Caki2 (cell line): ENCODE measurements at places on chromosomes 7 and 10. TPM values are rescaled to one million over a fixed set of nuclear protein-coding genes. Genes with fewer than 3 reads are reported as not detected.

Gene NFE2L3
- total RNA-seq = 88.0 and 99.4 TPM in 2 replicates

Gene SSC4D
- total RNA-seq = 1.1 and 11.0 TPM in 2 replicates

Gene FAM24B
- 0.64 and 2.5 TPM in 2 replicates for total RNA-seq

Gene NKX2-3
- 0.46 and 2.5 TPM in 2 replicates for total RNA-seq

Gene EMX2
- 3.2 TPM in 1 of 2 replicates, not detected in the other for total RNA-seq

Gene AKR1C8
- total RNA-seq = 4.3 TPM in 1 of 2 replicates, not detected in the other

Gene CARD11
- total RNA-seq = 9.7 and 10.3 TPM in 2 replicates

Gene OPN1SW
- not detected in 2 replicates for total RNA-seq

Gene LRRC17
- total RNA-seq = 1.5 TPM in 1 of 2 replicates, not detected in the other

Gene SLC18A3
- not detected in 2 replicates for total RNA-seq

Gene TACR2
- not detected in 2 replicates for total RNA-seq

Gene PDE1C
- total RNA-seq = 0.17 and 10.2 TPM in 2 replicates

Gene SCART1
- total RNA-seq = 0.27 TPM in 1 of 2 replicates, not detected in the other

Gene ANKRD61
- total RNA-seq = not detected in 2 replicates

Gene NRP1
- total RNA-seq = 18.1 and 18.4 TPM in 2 replicates

Gene PAXIP1
- 8.3 and 16.0 TPM in 2 replicates for total RNA-seq

Gene ATP5MK
- total RNA-seq = 242 and 351 TPM in 2 replicates

Gene FAM180A
- total RNA-seq = 0.84 TPM in 1 of 2 replicates, not detected in the other

Gene FAM13C
- not detected in 2 replicates for total RNA-seq

Gene GIMAP2
- not detected in 2 replicates for total RNA-seq

Gene FAM25A
- total RNA-seq = not detected in 2 replicates

Gene TMEM213
- total RNA-seq = not detected in 2 replicates

Gene SPDYE2B
- total RNA-seq = not detected in 2 replicates

Gene FASTK
- 126 and 140 TPM in 2 replicates for total RNA-seq

Gene SYT15B
- total RNA-seq = not detected in 2 replicates

Gene LEP
- not detected in 2 replicates for total RNA-seq

Gene HYAL4
- total RNA-seq = not detected in 2 replicates

Gene SEMA3E
- total RNA-seq = 0.34 and 2.1 TPM in 2 replicates

Gene UFSP1
- 7.4 and 11.8 TPM in 2 replicates for total RNA-seq

Gene OPN4
- 0.17 TPM in 1 of 2 replicates, not detected in the other for total RNA-seq
